ENCODE measurements at places on chromosomes 4 and X.

GRCh38 chrX:16848541-16848940 lies 21.6 kb downstream of the RBBP7 start:
- DNase-seq: no peak

- DNase-seq: no peak
Measured at GRCh38 chrX:110425222-110426154, 66.8 kb downstream of the RTL9 start.

DNA sequence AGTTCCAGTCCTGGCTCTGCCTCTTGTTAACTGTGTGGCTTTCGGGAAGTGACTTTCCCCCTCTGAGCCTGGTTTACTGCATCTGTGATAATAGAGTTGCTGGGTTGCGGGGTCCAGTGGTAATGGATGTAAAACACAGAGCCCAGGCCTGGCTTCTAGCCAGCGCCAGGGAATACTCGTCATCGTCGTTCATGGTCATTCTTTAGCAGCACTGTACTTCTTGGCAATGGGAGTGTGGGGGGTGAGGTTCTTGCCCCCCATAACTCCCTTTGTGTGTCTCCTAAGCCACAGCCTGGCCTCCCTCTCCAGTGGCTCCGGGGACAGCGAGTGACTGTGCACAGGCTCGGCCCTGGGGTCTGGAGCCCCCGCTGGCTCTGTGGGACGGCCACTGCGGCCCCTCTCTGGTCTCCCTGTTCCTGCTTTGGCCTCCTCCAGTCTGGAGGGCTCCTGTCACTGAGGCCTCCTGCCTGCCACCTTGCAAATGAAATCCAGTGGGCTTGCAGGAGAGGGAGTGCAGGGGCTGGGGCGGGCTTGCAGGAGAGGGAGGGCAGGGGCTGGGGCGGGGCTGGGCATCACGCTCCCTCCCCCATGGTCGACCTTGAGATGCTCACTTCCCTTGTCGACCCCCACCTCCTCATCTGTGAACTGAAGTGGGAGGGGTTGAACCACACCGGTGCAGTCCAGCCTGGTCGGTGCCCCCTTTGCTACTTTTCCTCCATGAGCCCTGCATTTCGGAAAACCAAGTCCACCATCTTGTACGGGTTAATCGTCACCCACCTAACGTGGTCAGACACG lies 13.2 kb downstream of the PSAPL1 start:
- DNase-seq: no peak

DNA sequence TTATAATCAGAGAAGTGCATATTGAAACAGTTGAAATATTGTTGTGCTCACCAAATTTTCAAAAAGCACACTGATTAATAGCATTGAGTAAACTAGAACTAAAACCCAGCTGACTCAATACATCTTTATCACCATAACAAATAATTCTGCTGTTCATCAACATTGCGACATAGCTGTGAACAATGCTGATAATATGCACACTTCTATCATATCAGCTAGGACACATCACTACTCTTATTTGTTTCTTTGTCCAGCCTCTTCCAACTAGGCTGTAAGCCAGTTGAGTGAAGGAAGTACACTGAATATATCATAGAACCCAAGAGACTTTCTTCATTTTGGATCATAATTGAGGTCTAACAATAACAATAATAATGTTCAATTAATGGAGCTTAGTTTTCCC lies 349.7 kb downstream of the IQCM start:
- DNase-seq: no peak

DNA sequence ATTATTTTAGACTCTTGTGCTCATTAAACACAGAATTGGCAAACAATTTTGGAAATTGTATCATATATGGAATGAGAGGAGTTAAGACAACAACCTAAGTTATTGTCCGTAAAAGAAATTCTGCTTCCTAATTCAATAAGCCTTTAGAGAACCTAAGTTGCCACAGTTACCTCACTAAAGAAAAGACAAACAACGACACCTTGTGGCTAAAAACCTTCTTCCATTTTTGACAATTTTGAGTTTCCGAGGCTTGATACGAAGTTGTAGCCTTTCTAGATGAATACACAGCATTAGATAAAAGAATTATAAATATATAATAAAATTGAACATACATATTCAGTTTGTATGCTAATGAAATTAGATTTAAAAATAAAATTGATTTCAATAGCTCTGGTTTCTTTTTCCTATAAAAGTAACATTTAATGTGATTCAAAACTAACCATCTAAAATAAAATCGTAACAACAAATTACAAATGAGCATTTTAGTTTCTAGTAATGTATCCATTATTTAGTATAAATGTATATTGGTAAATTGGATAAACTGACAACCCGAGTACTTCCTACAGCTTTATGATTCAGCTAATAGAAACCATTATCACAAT lies 275.1 kb downstream of the GPM6A start:
- DNase-seq: no peak

DNA sequence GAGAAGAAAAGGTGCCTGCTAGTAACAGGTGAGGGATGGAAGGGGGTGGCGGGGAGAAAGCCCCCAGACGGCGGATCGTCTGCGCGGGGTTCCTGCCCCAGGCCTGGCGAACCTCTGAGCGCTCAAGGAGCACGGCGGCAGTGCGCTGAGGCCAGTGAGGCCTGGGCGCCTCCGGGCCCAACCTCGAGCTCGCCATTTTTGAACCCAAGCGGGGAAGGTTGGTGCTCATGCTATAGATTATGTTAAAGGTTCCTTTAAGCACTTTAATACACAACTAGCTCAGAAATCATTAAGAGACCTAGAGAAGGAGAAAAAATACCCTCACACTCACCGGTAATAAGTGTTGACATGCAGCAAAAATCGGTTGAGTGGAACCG lies 7.9 kb downstream of the PITX2 start:
- no peak for DNase-seq

DNA sequence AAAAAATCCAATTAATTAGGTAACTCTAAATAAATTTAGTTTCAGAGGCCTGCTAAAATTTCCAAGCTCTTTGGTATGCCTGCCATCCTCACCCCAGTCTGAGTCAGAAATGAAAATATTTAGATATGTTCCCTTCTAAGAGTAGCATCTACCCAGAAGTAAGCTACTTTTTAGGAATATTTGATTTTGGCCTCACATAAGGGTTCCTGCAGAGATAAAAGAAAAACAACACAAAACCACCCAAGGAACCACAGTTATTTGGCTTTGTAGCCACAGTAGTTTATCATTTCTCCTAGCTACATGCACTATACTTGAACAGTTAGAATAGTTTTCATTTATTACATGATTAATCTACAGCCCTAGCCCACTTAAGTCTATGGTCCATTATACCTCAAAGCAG lies 192.6 kb upstream of the FAM241A start:
- no peak for DNase-seq

DNA sequence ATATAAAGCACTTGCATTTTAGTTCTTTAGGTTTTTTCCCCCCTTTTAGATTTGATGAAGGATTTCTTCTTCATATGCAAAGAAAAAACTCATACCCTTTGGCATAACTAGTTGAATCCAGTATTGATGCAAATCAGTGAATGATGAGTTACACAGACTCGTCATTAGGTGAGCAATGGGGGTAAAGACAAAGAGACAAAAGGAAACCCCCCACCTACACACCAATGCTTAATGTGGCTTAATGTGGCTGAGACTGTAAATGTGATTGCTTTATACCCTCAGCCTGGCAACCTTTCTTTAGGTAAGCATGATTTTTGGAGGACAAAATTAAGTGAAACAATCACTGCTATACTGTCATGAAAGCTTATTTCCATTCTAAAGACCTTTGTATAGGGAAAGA lies 39.5 kb downstream of the CD40LG start:
- no peak for DNase-seq

- no peak for DNase-seq
Measured at GRCh38 chrX:76155786-76156185, 17.1 kb upstream of the PBDC1 start.

All from nucleus accumbens (tissue), 56 donors.